ENCODE measurements at places on chromosomes 1 and 21.
A peak's percentile ranks its signal among the peaks of the same experiment; 100 is the strongest.

DNA sequence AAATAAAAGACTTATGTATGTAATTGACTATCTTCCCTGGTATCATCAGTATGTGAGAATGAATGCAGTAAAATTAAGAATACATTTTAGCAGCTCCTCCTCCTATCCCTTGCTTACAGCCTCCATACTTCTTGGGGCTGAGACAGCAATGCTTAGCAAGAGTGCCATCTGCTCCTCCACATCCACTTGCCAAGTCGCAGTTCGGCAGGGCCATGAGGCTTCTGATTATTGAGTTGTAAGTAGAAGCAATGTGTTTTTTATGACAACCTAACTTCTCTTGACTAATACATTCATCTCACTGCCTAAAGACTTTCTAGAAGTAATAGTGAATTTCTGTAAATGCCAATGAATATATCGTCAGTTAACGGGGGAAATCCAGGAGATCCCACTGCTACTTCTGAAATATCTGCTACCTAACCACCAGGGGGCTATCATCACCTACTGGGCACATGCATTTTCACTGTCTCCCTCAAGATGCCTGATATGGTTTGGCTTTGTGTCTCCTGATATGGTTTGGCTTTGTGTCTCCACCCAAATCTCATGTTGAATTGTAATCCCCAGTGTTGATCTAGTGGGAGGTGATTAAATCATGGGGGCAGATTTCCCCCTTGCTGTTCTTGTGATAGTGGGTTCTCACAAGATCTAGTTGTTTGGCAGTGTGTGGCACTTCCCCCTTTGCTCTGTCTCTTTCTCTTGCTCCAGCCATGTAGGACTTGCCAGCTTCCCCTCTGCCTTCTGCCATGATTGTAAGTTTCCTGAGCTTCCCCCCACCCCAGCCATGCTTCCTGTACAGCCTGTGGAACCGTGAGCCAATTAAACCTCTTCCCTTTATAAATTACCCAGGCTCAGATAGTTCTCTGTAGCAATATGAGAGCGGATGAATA lies 59.6 kb downstream of the EXTL2 start:
- H3K4me1 ChIP-seq = no peaks in the 10 kb centered on the region
- no peaks in the 10 kb centered on the region for H3K27me3 ChIP-seq
- H3K4me3 ChIP-seq = no peak overlapping the region
- no peak for DNase-seq

- no peaks in the 10 kb centered on the region for H3K4me1 ChIP-seq
- H3K27ac ChIP-seq = no peak overlapping the region
- H3K4me3 ChIP-seq = no peak overlapping the region
- H3K27me3 ChIP-seq = no peaks in the 10 kb centered on the region
Measured at GRCh38 chr1:158286487-158286886, 3.2 kb upstream of the CD1C start.

DNA sequence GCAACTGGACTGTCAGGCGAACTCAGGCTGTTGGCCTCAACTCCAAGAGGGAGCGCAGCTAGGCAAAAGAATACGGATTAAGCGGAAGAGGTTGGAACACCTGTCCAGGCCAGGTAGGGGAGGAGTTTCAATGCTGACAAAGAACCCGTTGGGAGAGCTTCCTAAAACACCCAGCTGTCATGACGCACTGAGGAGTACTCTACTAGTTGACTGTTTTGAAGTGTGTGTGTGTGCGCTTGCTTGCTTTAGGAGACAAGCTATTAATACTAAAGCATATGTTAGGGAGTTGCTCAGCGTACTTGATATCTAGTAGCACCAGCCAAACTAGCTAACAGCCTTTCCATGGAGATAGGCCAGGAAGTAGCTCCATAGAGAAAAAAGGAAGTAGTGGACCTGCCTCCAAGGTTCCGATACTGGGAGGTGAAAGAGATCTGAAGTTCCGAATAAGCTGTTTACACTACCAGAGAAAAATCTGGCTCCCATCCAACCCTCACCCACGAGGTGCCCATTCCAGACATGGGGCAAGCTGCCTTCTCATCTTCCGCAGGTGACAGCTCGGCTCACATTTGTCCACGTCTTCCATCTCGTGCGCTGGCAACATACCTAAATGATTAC lies 974 bp upstream of the FNBP1L start:
- H3K4me3 ChIP-seq = peak overlapping the region; percentile 97
- no peaks in the 10 kb centered on the region for H3K27me3 ChIP-seq
- peak overlapping the region; percentile 80 for H3K27ac ChIP-seq
- no peaks in the 10 kb centered on the region for H3K36me3 ChIP-seq
- H3K4me1 ChIP-seq = no peaks in the 10 kb centered on the region
- no peak for DNase-seq

- peak overlapping the region; percentile 99 for H3K27ac ChIP-seq
- H3K27me3 ChIP-seq = no peaks in the 10 kb centered on the region
- H3K4me3 ChIP-seq = peak overlapping the region; percentile 96
- no peaks in the 10 kb centered on the region for H3K36me3 ChIP-seq
- DNase-seq = no peak
Measured at GRCh38 chr1:114758256-114758832, 560 bp upstream of the CSDE1 start.

GRCh38 chr21:15729674-15730483 lies at the start of gene USP25:
Gene USP25, plus strand, starts transcription at chr21:15729982. Its CDS starts 412 bp downstream, at chr21:15730394.
- peak within 1 kb of the TSS; percentile 97 for H3K4me3 ChIP-seq
- no peaks in the 10 kb centered on the region for H3K4me1 ChIP-seq
- peak within 1 kb of the TSS; percentile 94 for H3K27ac ChIP-seq
- no peaks in the 10 kb centered on the region for H3K27me3 ChIP-seq
- no peaks in the 10 kb centered on the region for H3K36me3 ChIP-seq

DNA sequence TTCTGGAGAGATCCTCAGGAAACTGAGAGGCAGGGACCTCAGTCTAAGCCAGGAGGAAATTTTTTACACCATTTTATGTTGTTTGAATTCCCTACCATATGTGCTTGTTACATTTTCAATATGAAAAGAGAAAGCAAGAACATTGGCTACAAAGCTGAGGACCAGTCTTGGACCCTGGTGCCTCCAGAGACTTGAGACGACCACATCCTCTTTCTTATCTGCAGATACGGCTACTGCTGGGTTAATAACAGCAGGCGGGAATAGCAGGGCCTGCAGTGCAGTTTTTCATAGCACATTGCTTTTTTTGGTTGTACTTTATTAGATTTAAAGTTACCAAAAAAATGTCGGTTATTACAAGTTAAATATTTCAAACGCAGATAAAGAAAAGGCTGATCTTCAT lies 3.9 kb downstream of the KDM4A start:
- H3K27ac ChIP-seq = peak overlapping the region; percentile 5
- no peak for DNase-seq

- H3K27me3 ChIP-seq = no peaks in the 10 kb centered on the region
- H3K4me3 ChIP-seq = no peak overlapping the region
- no peak overlapping the region for H3K27ac ChIP-seq
- H3K4me1 ChIP-seq = no peaks in the 10 kb centered on the region
Measured at GRCh38 chr1:173862769-173863223, 5.0 kb downstream of the GAS5 start.

DNA sequence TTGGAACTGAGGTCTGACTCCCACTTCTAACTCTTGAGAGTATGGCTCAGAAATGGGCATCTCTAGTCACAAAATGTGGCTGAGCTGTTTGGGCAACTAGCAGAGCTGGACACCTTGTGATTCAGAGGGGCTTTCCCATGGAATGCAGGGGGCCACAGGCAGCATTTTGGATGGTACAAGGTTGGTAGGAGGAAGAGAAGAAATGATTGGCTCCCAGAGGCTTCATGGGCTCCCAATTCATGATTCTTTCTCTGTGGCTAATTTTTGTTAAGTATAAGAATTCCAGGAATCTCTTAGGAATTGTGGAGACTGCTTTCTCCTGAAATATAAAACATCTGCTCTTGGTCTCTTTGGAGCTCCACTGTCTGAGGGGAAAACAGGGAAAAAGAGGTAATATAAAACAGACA lies 49.7 kb downstream of the PBX1 start:
- H3K4me1 ChIP-seq = peaks cover 32% of the 10 kb centered on the region
- no peaks in the 10 kb centered on the region for H3K36me3 ChIP-seq
- no peak overlapping the region for H3K4me3 ChIP-seq
- DNase-seq = no peak

GRCh38 chr1:86788300-86789206 lies 84.2 kb downstream of the SH3GLB1 start:
- DNase-seq = no peak
- H3K36me3 ChIP-seq = no peaks in the 10 kb centered on the region
- H3K4me1 ChIP-seq = no peaks in the 10 kb centered on the region

DNA sequence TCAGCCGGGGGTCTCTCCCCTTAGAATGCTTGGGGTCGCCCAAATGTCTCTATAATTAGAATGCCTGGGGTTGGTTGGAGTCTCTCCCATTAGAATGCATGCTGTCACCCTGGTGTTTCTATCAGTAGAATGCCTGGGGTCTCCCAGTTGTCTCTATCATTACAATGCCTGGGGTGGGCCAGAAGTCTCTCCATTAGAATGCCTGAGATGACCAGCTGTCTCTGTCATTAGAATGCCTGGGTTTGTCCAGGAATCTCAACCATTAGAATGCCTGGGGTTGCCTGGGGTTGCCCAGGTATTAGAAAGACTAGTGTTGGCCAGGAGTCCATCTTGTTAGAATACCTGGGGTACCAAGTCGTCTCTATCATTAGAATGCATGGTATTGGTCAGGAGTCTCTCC lies 51.6 kb downstream of the RNF187 start:
- DNase-seq = no peak

DNA sequence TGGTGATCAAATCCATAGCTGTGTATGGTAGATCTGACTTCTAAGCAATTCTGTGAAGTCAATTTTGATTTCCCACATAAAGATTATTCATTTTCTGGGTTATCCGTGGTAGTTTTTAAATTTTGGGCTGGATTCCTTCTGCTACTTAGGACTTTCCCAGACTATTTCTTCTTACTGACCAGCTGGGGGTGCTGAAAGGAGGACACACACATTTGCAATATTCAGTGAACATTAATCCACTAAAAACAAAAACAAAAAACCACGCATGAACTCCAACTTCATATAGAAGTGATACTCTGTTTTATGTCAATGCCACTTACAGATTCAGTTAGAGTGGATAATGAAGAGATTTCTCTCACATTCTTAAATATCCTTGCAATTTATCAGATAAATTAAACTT lies 105.4 kb downstream of the KCTD3 start:
- no peak overlapping the region for H3K4me3 ChIP-seq
- no peaks in the 10 kb centered on the region for H3K27me3 ChIP-seq
- no peaks in the 10 kb centered on the region for H3K4me1 ChIP-seq
- no peak for DNase-seq
- H3K36me3 ChIP-seq = no peaks in the 10 kb centered on the region
- H3K27ac ChIP-seq = no peak overlapping the region

- no peaks in the 10 kb centered on the region for H3K4me1 ChIP-seq
- no peaks in the 10 kb centered on the region for H3K27me3 ChIP-seq
- no peaks in the 10 kb centered on the region for H3K36me3 ChIP-seq
Measured at GRCh38 chr1:237562242-237562823, 328.4 kb downstream of the ZP4 start.

DNA sequence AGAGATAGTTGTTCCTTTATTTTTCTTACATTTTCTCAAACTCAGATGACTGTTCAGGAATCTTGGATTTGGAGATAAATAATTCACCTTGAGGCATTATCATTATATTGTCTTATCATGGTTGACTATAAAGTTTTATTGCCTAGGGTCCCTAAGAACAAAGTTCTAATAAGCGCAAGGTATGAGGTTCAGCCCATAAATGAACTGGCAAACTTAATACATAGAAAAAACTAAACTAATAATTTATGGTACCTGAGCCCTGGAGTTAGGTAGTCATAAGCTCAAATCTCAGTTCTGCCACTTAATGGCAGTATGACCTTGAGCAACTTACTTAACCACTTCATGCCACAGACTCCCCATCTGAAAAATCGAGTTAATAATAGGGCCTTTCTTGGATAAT lies 334.0 kb upstream of the PBX1 start:
- H3K36me3 ChIP-seq = no peaks in the 10 kb centered on the region
- H3K27ac ChIP-seq = no peak overlapping the region
- DNase-seq = no peak
- H3K4me1 ChIP-seq = no peaks in the 10 kb centered on the region
- no peak overlapping the region for H3K4me3 ChIP-seq
- no peaks in the 10 kb centered on the region for H3K27me3 ChIP-seq

GRCh38 chr1:51168936-51169335 lies 66.9 kb downstream of the C1orf185 start:
- no peaks in the 10 kb centered on the region for H3K36me3 ChIP-seq
- H3K4me1 ChIP-seq = no peaks in the 10 kb centered on the region
- H3K4me3 ChIP-seq = no peak overlapping the region
- H3K27me3 ChIP-seq = no peaks in the 10 kb centered on the region
- DNase-seq = no peak

- H3K27ac ChIP-seq = no peak overlapping the region
- no peaks in the 10 kb centered on the region for H3K27me3 ChIP-seq
- no peak for DNase-seq
- no peak overlapping the region for H3K4me3 ChIP-seq
Measured at GRCh38 chr21:20570824-20571232, 427.4 kb upstream of the NCAM2 start.

DNA sequence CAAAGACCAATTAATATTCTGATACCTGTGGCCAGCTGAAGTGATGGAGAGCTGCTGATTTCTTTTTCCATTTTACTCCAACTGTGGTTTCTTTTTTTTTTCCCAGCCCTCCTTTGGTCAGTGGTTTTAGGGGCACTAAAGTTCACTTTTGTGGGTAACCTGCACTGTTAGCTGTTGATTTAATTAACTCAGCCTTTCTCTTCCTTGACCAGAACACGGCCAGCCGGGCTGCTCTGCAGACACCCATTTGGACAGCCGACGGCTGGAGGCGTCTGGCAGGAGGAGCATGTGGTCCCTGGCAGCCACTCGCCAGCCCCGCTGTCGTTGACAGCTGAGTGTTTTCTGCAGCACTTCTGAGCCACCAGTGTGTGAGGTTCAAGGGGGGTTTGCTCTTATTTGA lies 136.2 kb upstream of the RUNX3 start:
- H3K4me1 ChIP-seq = peaks cover 4% of the 10 kb centered on the region
- no peaks in the 10 kb centered on the region for H3K36me3 ChIP-seq
- H3K27ac ChIP-seq = no peak overlapping the region
- DNase-seq = no peak
- no peak overlapping the region for H3K4me3 ChIP-seq

GRCh38 chr1:18062185-18062584 lies 45.4 kb upstream of the IGSF21 start:
- no peak overlapping the region for H3K27ac ChIP-seq
- no peaks in the 10 kb centered on the region for H3K36me3 ChIP-seq
- no peak overlapping the region for H3K4me3 ChIP-seq
- H3K27me3 ChIP-seq = no peaks in the 10 kb centered on the region
- no peaks in the 10 kb centered on the region for H3K4me1 ChIP-seq
